Activated CD4-positive, alpha-beta T cell treated with anti-CD3 and anti-CD28 coated beads, Interleukin-2, amount 50 U/mL, for 24 hours (primary cell): ENCODE measurements at places on chromosomes 6 and 20.

GRCh38 chr6:105774247-105774646 lies 311.9 kb upstream of the PRDM1 start:
- DNase-seq: no peak

DNA sequence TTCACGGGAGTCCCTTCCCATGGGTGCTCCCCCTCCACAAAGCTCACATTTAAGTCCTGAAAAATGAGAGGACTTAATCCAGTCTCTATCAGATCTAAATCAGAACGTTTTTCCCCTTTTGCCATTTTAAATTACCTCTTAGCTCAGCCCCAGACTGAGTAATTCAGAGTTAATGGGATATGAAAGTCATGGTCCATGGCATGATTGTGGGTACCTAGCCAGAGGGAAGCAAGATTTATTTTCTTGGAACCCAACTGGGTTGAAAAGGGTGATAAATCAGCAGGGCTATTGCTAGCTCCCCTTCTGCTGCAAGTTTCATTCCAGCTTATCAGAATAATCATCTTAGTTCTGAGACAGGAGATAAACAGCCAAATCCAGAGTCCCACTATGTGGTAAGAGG lies 320.2 kb upstream of the CHD6 start:
- no peak for DNase-seq

- DNase-seq: no peak
These were observed 100.2 kb upstream of the HMGN3 start for GRCh38 chr6:79334674-79335073.

DNA sequence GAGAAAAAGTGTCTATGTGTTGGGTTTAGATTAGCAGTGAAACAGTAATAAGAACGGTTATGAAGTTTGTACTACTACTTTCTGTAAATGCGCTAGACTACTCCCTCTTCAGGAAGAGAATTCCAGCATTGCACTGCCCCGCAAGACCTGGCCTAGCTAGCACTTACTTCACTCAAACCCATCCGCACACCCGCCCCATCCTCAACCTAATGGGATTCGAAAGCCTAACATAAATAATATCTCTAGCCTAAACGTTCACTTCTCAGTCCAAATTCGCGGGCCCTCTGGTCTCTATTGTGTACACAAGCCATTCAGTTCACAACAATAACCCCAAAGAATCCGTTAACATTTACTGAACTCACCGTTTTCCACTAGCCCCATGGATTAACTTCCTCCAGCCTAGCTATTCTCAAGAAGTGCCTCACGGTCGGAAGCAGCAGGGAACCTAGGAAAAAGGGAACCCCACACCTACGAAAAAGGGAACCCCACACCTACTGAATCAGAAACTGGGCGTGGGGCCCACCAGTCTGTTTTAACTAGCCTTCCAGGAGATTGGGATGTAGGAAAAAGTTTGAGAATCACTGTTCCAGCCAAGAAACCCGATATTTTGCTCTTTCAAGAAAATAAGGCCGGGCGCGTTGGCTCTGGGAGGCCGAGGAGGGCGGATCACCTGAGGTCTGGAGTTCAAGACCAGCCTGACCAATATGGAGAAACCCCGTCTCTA lies 45.4 kb upstream of the BTN3A2 start:
- DNase-seq: no peak

GRCh38 chr6:4008324-4009047 lies 70.5 kb downstream of the FAM217A start:
- no peak for DNase-seq

DNA sequence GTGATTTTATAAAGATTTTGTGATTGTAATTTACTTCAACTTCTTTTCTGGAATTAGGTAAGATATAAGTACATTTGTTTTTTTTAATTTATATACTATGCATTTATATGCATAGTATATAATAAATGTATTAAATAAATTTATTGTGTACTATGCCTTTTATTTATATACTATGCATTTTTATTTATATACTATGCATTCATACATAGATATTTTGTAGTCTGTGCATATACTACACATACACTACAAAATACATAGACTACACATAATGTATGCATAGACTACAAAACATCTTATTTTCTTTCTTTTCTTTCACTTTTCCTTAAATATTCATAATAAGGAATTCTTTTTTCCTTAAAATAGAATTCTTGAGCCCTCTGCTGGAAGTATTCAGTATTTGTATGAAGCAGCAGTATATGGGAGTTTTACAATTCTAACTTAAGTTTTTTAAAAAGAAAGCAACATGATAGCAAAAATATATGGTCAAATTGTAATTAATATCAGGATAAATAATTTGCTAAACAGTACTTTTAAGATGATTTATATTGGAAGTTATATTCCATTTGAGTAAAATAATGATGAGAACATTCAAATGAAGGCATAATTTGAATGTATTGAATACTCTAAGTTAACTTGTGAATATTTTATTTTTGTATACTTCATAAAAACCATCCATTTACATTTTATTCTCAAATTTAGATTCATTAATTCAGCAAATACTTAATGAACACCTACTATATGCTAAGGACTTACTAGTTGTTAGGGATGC lies 129.3 kb downstream of the KLHL32 start:
- no peak for DNase-seq

- DNase-seq: no peak
These were observed 158.6 kb upstream of the PREP start for GRCh38 chr6:105561486-105561885.

- no peak for DNase-seq
These were observed 11.3 kb downstream of the GRIK2 start for GRCh38 chr6:101404775-101405174.

GRCh38 chr6:14051355-14051754 lies 66.2 kb upstream of the CD83 start:
- no peak for DNase-seq

GRCh38 chr20:9417665-9418064 lies 96.7 kb upstream of the LAMP5 start:
- DNase-seq: no peak

GRCh38 chr20:62543470-62544302 lies 67.9 kb upstream of the GATA5 start:
- no peak for DNase-seq

DNA sequence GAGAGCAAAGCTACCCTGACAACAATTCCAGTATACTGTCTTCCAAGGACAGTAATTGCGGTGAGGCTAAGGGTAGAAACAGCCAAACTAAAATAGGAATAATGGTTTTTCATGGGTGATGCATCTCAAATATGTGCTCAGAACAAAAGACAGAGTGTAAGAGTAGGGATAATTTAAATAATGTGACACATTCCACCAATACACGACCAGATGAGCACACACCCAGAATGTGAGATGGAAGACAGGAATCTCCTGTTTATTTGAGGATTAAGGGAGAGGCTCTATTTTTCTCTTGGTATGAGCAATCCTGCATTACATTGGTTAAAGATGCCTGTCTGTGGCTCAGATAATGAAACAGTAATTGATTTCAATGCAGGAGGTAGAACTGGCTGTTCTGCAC lies 292.9 kb upstream of the ZFP64 start:
- DNase-seq: no peak

DNA sequence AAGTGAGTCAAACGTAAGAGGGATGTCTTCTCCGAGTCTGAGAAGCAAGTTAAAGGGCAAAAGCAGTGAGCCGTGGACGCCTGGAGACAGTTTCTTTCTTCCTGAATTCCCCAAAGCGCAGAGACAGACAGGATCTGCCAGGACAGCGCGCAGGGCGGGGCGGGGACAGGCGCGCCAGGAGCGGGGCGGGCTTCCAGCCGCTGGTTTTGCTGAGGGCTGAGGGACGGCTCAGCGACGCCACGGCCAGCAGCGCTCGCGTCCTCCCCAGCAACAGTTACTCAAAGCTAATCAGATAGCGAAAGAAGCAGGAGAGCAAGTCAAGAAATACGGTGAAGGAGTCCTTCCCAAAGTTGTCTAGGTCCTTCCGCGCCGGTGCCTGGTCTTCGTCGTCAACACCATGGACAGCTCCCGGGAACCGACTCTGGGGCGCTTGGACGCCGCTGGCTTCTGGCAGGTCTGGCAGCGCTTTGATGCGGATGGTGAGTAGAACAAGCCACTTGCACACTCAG lies at the start of gene SCGN:
Gene SCGN (plus strand): TSS at position 209 of the 509 bp plus-strand sequence. CDS start 189 bp downstream, at position 398.
- DNase-seq: peak; percentile 20

GRCh38 chr20:325889-326644 lies 715 bp downstream of the SOX12 start:
- DNase-seq: no peak

DNA sequence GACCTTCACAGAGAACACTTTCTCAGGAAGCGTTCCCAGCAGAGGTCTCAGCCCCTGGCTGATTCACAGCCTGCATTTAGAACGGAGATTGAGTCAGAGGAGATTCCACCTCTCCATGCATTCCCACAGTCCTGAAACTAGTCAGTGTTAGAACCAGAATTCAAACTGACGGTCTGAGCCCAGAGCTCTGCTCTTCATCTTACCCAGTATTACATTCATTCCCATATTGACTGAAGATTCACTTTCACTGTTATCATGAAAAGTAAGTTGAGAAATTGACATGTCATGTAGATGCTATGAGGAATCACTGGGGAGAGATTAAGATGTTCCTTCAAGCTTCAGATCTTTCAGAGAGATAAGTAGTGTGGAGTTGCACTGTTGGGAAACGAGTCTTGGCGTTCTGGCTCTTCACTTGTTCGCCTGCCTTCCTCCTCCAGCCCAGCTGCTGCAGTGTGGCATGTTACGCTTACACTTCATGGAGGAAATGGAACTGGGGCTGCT lies 28.3 kb downstream of the MAS1 start:
- DNase-seq: no peak

DNA sequence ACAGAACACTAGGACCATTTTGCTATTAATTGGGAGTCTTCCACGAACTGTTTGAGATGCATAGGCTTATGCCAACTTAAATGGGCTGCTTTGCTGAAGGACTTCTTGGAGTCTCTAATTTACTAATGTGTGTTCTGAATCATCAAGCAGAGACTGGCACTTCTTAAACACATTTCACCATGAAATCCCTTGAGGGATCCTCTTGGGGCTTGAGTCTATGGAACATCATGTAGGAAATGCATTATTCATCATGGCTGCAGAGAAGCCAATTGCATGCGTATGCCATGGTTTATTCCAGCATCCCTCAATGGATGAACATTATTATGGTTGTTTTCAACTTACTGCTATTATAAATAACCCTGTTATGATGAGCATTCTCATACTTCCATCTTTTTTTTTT lies 73.4 kb downstream of the FGD2 start:
- DNase-seq: no peak

- no peak for DNase-seq
These were observed 40.3 kb downstream of the PLCG1 start for GRCh38 chr20:41177636-41178035.

DNA sequence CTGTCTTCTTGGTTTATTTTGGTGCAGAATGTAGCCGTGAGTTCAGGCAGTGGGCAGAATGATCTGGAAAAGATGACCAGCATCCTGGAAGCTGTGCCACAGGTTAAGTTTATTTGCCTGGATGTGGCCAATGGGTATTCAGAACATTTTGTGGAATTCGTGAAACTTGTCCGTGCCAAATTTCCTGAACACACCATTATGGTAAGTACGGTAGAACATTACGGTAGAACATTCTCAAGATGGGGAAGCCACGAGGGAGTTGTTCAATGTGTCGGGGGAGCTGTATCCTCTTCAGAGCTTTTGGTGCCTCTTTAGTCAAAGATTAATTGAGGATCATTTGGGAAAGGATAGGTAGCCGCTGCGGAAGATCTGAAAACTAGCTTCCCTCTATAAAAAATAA lies 16.1 kb downstream of the GMPR start:
- no peak for DNase-seq

GRCh38 chr20:42442716-42443115 lies 747.0 kb downstream of the PTPRT start:
- no peak for DNase-seq

DNA sequence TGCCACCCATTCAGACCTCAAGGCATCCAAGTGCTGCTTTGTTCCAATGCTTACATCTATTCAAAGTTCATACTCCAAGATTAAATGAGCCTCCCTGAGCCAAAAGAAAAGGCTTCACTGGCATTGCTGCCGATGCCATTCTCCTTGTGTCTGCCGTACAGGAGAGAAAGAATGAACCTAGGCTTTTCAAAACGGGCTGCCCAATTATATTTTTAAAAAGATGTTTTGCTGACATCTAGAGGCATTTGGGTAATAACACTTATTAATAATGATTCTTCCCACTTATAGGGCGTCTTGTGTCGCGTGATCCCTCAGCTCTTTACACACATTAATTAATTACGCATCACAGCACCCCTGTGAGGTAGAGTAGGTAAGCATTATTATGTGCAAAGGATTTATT lies 545.6 kb downstream of the PKHD1 start:
- DNase-seq: no peak

GRCh38 chr6:54018722-54019121 lies 92.5 kb upstream of the MLIP start:
- DNase-seq: no peak

GRCh38 chr6:161437851-161438250 lies 164.0 kb upstream of the AGPAT4 start:
- no peak for DNase-seq

DNA sequence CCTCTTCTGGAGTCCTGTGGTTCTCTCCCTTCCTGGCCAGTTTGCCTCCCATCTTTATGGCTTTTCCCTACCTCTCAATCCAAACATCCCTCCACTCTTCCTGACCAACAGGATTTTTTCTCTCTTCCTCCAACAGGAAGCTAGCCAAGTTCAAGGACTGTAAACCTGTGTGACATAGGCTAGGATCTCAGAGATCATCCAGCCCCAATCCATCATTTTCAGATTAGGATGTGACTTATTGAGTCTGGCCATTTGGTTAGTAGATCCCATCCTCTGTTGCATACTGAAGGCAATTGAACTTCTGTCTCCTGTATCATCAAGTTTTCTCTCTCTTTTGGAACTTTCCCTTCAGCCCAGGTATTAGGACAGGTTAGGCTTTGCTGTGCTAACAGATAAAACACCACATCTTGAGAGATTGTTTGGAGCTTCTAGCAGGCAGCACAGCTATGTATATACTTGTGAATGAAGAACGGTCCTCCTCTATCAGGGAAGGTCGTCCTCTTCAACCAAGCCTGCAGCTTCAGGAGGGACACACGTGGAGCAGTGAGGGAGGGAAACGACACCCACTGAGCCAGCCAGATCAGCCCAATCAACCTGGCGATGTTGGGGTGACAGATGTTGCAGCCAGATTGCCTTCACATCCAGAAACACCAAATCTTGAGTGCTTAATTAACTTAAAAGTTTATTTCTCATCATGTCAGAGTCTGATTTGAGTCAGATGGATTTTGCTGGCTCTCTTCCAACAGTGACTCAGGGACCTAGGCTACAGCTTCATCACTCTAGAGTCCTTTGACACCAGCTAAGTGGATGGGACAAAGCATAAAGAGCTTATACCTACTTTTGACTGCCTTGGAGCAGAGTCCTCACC lies 106.8 kb downstream of the GJA10 start:
- no peak for DNase-seq

DNA sequence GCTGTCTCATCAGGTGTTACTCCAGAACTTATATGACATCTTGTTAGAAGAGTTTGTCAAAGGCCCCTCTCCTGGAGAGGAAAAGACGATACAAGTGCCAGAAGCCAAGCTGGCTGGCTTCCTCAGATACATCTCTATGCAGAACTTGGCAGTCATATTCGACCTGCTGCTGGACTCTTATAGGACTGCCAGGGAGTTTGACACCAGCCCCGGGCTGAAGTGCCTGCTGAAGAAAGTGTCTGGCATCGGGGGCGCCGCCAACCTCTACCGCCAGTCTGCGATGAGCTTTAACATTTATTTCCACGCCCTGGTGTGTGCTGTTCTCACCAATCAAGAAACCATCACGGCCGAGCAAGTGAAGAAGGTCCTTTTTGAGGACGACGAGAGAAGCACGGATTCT lies 43.7 kb upstream of the SMIM28 start:
- no peak for DNase-seq

- peak; percentile 13 for DNase-seq
These were observed 25.1 kb downstream of the MYBL2 start for GRCh38 chr20:43691928-43692524.

- DNase-seq: no peak
These were observed 28.5 kb upstream of the CCR6 start for GRCh38 chr6:167094436-167094819.
